ENCODE measurements at places on chromosomes 2 and 18.

DNA sequence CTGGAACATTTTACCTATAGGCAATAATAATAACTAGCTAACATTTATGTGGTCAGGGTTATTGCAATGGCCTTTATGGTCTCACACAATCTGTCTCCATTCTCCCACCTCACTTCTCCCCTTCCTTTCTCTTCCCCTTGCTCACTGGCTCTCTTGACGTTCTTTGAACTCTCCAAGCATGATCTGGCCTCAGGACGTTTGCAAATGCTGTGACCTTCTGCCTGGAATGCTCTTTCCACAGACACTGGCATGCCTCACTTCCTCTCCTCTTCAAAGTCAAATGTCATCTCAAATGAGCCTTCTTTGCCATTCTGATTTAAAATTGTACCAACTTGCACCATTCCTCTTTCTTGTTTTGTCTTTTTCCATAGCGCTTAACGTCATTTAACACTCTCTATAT lies 25.3 kb upstream of the GCG start:
- DNase-seq, result no peak

GRCh38 chr18:47215554-47216138 lies 35.8 kb downstream of the SKOR2 start:
- no peak for DNase-seq

- no peak for DNase-seq
Observed at GRCh38 chr2:60899230-60899891, 18.0 kb downstream of the REL start.

DNA sequence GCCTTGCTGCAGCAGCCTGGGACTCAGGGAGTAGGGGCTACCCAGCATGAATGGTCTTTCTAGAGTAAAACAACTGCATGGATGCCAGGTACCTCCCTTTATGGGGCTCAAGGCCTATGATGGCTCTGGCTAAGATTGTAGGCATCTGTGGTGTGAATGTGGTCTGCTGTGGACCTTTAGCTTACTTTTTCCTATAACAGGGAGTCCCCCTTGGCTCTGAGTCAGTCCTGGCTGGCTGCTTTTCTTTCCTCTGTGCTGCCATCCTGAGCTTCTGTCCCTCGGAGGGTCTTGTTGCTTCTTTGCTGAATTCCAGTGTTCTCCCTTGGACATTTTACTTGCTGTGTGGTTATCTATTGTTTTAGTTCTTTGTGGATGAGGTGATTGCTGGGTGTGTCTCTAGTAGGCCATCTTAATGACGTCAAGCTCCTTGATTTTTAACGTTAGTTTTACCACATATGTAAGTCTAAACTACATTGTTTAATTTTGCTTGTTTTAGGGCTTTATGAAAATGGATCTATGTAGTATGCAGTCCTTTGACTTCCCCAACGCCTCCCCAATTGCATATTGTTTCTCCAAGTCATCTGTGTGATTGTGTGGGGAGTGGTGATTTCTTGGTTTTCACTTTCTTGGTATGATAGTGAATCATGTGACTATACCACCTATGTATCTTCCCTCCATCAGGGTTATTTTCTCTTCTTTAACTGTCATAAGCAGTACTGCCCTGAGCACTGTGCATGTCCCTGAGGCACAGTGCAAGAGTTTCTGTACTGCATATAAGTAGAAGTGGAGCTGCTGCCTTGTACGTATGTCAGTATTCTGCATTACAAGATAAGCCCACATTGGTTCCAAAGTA lies 92.4 kb downstream of the NCK2 start:
- DNase-seq, result no peak

GRCh38 chr2:208222351-208222750 lies 32.5 kb downstream of the IDH1 start:
- no peak for DNase-seq

- DNase-seq, result no peak
Observed at GRCh38 chr2:98947554-98947953, 11.5 kb upstream of the CRACDL start.

DNA sequence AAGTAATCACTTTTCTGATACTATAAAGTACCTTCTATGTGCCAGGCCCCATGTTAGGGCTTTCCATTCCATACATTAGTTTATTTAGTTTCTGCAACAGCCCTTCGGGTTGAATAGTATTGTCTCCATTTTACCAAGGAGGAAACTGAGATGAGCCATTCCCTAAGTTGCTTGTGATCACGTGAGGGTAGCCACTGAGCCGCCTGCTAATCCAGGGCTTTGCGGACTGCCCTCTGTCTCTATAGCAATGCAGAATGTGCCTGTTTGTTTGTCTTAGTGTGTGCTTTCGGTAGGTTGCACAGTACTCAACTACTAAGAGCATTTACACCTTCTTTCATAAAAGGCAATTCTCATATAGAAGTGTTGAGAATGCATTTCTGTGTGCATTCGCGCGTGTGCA lies 5.0 kb downstream of the EMILIN2 start:
- DNase-seq, result no peak

DNA sequence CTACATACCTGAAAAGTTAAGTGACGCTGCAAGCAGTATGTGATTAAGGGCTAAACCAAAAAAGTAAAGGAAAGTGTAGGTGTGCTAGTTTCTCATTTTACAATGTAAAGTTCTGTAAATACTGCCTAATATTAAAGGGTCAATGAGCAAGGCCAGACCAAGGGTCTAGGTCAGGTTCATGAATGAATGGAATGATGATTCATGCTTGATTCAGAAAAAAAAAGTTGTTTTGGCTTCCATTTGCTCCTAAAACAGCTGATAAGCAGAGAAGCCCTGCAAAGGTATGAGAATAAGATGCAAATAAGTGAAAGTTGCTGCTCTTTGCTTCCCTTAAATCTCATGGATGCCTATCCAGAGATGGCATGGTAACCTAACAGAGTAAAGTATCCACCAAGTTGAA lies 61.3 kb downstream of the PTRHD1 start:
- no peak for DNase-seq

- DNase-seq, result no peak
Observed at GRCh38 chr2:76599732-76600368, 889.1 kb upstream of the GCFC2 start.

DNA sequence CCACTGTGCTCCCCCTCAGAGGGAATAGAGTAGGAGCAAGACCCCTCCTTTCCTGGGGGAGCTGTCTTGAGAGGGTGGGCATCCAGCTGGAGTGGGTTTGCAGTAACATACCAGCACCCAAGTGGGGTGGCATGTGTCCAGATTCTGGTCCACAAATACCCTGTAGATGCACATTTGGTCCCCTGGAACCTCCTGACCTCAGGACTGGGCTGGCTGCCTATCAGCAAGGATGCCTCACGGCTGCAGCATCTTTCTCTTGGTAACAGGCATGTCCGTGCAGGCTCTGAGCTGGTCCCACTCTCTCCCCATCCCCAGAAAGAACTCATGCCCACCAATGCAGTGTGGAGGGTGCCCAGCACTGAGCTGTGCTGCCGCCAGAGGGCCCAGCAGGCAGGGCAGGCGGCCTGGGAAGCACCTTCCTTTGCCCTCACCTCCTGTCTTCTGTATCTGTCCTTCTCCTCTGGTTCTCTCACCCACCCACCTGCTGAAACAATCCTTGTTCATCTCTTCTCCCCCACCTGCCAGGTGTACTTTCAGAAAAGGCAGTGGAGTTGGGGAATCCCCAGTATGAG lies 47.4 kb downstream of the ITGB1BP1 start:
- no peak for DNase-seq

GRCh38 chr2:70922235-70923234 lies 13.2 kb upstream of the ATP6V1B1 start:
- DNase-seq, result peak; percentile 63

- DNase-seq, result no peak
Observed at GRCh38 chr2:212124598-212124997, 414.0 kb downstream of the ERBB4 start.

DNA sequence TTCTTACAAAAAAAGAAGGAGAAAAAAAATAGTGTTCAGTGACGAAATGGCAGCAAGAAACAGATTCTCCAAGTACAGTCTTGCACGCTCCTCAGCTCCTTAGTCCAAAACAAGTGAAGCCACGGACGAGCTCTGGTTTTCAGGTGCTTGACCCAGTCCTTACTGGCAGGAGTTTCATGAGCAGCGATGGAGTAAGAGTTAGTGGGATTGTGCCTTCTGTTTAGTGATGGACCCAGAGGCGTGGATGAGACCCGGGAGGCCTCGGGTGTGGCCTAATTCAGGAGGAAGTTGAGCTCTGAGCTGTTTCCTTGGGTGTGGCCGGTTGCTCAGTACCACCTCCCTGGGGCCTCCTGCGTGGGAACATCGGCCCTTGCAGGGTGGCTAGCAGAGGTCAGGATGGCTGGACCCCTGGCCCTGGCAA lies 52.0 kb downstream of the KIF5C start:
- DNase-seq, result no peak

- DNase-seq, result no peak
Observed at GRCh38 chr18:26865557-26865956, at the start of gene AQP4. Gene AQP4, minus strand, starts transcription at chr18:26865707. Its CDS starts 18 bp downstream, at chr18:26865689.

DNA sequence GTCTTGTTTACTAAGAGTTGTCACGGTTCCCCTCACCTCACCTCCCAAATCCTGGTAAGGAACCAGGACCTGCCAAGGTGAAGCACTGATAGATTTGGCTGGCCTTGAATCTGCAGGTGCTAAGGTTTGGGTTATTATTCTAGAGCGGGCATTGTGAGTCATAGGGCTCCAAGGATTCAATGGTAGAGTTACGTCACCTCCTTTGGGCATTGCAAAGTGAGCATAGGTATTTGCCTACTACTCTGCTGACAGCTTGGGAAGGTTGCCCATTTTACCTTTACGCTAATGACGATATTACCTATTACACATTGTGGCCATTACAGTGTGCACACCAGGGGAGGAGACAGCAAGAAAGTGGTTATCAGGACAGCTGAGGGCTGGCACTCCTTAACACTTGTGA lies 59.3 kb downstream of the SETBP1 start:
- DNase-seq, result no peak

GRCh38 chr2:55587-56448 lies 9.5 kb upstream of the FAM110C start:
- DNase-seq, result no peak

- DNase-seq, result no peak
Observed at GRCh38 chr2:47720036-47720435, 62.9 kb upstream of the MSH6 start.

- no peak for DNase-seq
Observed at GRCh38 chr2:5976531-5977065, 284.4 kb downstream of the SOX11 start.

DNA sequence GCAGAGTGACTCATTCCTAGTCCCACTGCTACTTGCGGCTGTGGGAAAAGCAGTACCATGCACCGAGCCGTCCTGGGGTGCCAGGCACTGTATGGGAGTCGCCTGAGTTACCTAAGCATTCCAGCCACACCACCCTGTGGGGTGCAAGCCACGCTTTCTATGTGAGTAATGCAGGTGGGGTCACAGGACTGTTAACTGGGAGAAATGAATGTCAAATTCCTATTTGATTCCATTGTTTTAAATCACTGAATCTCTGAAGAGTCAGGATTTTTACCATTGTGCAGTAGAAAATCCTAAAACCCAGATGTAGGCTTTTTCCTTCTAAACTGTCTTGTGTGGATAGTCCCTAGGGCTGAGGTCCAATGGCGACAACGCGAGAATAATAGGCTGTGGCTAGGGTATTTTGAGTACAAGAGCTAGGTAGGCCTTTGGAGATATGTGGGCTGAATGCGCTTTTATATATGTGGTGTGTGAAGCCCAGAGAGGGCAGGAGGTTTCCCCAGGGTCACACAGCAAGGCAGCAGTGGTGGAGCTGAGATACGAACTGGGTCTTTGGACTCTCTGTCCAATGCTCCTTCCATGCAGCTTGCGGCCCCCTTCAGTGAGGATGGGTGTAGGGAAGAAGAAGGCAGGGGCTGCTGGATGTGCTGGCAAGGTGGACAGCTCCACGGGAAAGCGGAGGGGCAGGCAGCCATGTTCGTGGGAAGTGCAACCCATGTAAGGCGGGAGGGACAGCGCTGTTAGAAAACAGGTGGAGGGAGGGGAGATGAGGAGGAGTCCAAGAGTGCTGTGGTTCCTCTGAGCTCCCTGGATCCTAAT lies 83.2 kb downstream of the DDX1 start:
- DNase-seq, result no peak

DNA sequence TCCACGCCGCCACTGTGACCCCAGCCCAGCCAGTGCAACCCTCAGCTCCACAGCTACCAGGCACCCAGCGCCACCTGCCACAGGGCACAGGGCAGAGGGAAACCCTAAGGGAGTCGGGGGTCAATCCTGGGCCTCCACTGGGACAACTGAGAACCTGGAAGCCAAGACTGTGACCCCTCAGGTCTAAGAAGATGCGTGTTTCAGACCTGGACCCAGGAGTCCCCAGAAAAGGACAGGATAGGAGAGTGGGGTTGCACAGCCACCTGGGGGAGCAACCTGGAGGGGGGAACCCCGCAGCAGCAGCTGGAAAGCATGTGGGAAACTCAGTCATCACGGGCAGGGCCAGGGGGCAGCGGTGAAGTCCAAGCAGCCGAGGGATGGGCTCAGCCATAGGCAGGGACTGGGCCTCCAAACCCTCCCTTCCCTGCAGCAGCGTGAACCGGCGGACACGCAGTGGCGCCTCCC lies 4.1 kb downstream of the ESPNL start:
- DNase-seq, result peak; percentile 66

DNA sequence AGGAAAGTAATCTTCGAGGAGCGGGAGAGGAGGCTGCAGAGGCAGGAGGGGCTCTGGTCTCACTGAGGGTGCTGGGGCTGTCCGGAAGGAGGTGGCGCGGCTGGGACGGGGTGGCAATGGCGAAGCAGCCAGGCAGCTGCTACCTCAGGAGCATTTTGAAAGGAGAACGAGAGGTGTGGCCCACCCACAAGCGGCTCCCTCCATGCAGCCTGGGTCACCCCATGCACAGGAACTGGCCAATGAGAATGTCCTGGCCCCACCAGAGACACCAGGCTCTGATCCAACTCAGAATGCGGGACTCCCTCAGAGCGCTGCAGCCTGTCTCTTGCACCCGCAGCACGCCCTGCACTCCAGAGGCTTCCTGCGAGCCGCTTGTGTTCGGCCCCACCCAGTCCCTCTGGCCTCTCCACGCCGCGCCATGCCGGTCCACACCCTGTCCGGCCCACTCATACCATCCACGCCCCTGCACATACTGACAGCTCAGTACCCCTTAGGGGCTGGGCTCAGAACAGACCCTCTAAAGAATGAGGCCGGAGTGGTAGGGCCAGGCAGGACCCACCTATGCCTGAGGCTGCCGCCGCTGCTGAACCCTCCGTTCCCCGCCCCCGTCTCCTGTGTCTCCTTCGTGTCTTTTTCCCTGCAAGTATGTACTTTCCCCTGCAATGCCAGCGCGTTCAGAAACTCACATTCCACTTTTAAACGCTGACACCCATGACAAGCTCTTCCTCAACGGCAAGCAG lies 6.4 kb upstream of the BOK start:
- DNase-seq, result no peak

GRCh38 chr18:79560042-79560860 lies 119.4 kb upstream of the CTDP1 start:
- no peak for DNase-seq

GRCh38 chr2:177692042-177692782 lies 299.6 kb downstream of the AGPS start:
- no peak for DNase-seq

- no peak for DNase-seq
Observed at GRCh38 chr18:56709463-56709862, 58.3 kb downstream of the WDR7 start.

DNA sequence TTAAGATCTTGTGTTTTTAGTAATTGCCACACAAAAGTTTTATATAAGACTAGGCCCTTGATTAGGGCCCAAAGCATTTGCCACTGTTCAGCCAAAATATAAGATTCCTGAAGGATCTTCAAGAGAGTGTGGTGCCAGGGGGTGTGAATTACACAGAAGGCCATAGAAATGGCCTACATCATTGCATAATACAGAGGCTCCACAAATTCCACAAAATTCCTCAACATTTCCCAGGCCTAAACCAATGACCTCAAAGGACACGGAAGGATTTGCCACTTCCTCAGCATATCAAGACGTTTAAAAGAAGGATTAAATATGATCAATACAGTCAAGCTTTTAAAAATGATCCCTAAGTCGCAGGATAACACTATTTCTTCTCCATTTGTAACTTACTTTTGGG lies 24.1 kb downstream of the COL6A3 start:
- no peak for DNase-seq
